ENCODE measurements at places on chromosomes 2 and 18.

- no peak for DNase-seq
Measured at GRCh38 chr2:120825370-120826259, 89.9 kb downstream of the GLI2 start.

DNA sequence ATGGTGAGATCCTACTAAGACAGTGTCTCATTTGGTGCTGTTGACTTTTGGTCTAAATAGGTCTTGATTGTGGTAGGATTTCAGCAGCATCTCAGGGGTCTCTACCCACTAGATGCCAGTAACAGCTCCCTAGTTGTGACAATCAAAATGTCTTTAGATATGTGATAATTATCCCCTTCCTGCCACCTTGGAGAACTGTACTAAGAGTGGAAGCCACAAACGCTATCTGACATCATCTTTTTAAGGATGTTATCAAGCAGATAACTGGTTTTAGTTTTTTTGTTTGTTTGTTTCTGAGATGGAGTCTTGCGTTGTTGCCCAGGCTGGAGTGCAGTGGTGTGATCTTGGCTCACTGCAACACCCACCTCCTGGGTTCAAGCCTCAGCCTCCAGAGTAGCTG lies 3.1 kb downstream of the MGAT5 start:
- no peak for DNase-seq

- no peak for DNase-seq
Measured at GRCh38 chr2:10228611-10229365, 73.9 kb upstream of the HPCAL1 start.

- DNase-seq: no peak
Measured at GRCh38 chr18:54284535-54284934, 15.2 kb downstream of the POLI start.

DNA sequence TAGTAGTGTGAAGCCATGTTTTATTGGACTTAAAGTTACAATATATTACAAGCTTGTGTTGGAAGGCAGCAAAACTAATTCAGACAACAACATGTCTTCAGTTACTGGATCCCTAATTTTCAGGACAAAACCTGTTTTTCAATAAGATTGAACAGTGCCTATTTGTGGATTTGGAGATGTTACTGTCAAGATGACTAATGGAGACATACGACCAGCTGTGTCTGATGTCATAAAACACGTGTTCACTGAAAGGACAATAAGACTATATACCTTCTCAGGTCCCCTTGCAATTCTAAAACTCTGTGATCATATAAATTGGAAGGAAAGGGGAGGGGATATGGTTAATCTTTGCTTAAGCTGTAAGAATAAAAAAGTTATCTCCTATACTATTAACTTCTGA lies 21.7 kb downstream of the METTL21A start:
- DNase-seq: no peak

GRCh38 chr2:43300781-43301583 lies 74.6 kb upstream of the ZFP36L2 start:
- no peak for DNase-seq

GRCh38 chr2:25311865-25312575 lies 29.7 kb downstream of the DNMT3A start:
- no peak for DNase-seq

DNA sequence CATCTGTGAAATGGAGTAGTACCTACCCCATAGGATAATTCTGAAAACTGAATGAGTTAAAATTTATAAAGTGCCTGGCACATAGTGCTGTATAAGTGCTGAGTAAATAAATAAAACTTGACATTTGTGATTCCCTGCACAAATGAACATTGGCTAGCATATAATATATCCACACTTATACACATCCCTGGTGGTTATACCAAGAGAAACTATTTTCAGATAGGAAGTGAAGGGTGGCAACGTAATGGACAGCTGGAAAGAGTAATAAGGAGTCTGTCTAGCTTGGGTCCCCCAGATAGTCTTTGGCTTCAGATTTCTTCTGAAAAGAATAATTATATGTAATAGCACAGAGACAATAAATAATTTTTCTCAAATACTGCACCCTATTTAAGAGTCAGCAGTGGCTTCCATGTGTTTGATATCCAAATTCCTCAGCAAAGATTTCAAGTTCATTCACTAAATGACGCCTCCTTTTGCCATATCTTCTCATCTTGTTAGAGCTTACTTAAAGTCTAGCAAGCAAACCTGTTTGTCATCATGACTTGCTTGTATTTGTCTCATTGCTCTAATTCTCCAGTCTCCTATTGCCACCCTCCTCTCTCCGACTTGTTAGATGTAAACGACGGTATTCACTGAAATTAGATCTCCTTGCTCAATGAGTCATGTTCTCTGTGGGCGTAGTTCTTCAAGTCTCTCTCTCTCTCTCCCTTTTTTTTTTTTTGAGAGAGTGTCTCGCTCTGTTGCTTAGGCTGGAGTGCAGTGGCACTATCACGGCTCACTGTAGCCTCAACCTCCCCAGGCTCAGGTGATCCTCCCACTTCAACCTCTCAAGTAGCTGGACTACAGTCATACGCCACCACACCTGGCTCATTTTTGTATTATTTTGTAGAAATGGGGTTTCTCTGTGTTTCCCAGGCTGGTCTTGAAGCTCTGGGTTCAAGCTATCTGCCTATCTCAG lies 8.7 kb upstream of the ADGRF3 start:
- no peak for DNase-seq

DNA sequence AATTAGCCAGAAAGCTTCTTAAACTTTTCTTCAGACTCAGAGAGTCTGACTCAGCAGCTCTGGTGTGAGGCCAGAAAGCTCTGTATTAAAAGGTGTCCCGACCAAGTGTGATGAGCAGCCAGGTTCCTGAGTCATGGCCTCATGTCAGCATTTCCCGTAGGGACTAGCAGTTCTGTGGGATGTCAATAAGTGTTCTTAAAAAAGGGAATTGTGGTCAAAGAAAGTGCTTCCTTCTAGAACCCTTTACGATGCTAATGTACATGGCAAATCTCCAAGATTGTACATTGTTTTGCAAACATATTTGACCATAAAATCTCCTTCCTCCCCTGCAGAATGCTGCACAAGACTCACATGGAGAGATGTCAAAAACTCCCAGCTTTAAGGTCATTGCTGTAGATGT lies 80.1 kb downstream of the PLA2R1 start:
- DNase-seq: no peak

GRCh38 chr2:11517906-11518305 lies 15.9 kb upstream of the GREB1 start:
- DNase-seq: no peak

- no peak for DNase-seq
Measured at GRCh38 chr2:127685410-127686080, 10.2 kb upstream of the LIMS2 start.

GRCh38 chr2:22253171-22253570 lies 1129.4 kb downstream of the TDRD15 start:
- no peak for DNase-seq

Measured in T-cell (primary cell).